Pons (tissue), 1 donor: ENCODE measurements at places on chromosomes 2 and 18.

GRCh38 chr18:26432651-26433424 is 115.5 kb downstream of the KCTD1 start:
- no peak for DNase-seq

- no peak for DNase-seq
These were observed 380.7 kb upstream of the CELF4 start for GRCh38 chr18:37946324-37946723.

DNA sequence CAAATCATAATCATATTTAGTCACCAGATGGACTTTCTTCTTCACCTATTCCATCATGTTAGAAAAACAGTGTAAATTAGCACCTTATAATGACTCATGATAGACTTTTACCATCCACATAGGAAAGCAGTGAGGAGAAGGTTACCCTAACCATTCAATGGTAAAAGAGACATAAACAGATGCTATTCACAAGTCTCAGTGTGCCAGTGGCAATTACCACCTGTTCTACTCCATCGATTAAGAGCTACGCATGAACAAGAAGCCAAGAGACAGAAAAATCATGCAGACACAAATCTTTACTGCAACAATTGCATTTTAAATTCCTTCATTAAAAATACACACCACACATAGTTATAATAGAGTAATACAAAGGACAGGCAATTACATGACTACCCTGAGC is 106.7 kb upstream of the CHAC2 start:
- no peak for DNase-seq

GRCh38 chr2:178863130-178863855 is 56.1 kb upstream of the TTN start:
- DNase-seq: no peak

GRCh38 chr2:118078734-118079133 is 9.5 kb upstream of the INSIG2 start:
- no peak for DNase-seq

GRCh38 chr18:36700955-36701354 is 127.8 kb downstream of the TPGS2 start:
- no peak for DNase-seq

GRCh38 chr18:46810481-46811000 is 53.7 kb upstream of the ST8SIA5 start:
- DNase-seq: no peak

DNA sequence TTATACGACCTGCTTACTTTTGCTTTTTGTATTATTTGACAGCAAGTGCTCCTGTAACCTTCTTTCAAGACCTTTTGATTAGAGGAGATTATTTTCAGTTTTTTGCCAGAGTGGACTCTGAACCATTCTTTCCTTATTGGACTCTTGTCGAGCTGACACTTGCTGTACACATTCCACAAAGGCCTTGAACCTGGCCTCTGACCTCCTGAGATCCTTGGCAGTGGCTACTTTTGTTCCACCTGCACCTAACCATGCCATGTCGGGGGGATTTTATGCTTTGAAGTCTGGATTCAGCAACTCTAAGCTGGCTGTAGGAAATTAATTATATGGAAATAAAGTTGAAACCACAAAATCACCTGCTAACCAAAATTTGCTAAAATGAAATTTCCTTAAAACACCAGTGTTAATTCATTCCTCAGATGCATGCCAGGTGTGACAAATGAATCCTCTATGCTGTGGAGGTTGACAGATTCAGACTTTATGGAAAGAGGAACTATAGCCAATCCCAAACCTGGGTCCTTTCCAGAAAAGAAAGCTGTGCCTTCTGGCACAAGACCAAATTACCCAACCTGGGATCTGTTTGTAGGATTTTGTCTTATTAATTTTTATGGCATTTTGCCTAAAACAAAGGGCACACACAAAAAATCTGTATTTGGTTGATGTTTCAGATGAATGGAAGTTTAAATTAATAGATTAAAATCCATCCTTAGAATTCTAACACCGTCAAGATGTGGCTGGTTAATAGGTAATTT is 110.4 kb downstream of the CDC42EP3 start:
- no peak for DNase-seq

DNA sequence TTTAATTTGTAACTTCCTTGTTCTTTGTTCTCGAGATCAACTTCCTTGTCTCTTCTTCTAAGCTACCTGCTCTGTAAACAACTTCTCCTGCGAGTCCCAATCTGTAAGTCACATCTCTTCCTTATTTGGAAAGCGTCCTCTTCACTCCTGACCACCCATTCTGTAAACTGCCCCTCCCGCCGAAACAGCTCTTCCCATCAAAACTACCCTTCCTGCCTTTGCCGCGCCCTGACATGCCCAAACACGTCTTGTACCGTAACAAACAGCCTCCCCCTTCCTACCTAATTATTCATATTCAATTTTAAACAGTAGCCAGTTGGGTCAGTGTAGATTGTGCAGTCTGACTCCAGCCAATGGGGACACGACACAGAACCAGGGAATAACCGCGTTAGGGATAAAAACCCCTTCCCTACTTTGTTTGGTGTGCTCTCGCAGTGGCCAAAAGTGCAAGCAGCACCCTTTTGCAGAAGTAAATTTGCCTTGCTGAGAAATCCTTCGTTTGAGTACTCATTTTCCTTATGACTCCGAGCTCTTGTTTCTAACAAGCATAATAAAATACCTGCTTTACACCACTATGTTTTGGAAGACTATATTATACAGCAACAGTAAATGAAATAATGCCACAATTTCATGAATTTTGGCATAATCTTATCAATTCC is 39.8 kb downstream of the PIAS2 start:
- DNase-seq: no peak

- DNase-seq: no peak
These were observed 572.0 kb upstream of the ZEB2 start for GRCh38 chr2:145091967-145092366.

- no peak for DNase-seq
These were observed 197.4 kb upstream of the HDAC4 start for GRCh38 chr2:239598011-239598731.

GRCh38 chr2:12884713-12885282 is 168.1 kb downstream of the TRIB2 start:
- peak; percentile 2 for DNase-seq

DNA sequence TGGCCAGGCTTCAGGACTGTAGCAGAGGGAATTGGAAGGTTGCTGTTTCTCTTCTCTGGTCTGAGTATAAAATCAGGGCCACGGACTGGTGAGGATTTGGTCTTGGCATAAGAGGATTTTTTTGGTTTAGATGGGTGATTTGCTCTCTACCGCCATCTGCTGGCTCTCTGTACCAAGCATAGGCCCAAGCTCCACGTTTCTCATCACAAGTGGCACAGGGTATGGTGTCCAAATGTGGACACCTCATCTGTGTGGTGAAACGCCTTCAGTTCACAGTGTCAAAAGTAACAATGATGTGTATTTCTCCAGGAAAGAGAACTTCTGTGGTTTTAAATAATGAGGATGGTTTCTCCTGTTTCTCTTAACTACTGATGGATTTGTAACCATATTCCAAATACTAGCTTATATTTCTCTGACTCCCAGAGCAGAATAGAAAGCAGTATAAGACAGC is 115.1 kb downstream of the EML6 start:
- DNase-seq: peak; percentile 82

DNA sequence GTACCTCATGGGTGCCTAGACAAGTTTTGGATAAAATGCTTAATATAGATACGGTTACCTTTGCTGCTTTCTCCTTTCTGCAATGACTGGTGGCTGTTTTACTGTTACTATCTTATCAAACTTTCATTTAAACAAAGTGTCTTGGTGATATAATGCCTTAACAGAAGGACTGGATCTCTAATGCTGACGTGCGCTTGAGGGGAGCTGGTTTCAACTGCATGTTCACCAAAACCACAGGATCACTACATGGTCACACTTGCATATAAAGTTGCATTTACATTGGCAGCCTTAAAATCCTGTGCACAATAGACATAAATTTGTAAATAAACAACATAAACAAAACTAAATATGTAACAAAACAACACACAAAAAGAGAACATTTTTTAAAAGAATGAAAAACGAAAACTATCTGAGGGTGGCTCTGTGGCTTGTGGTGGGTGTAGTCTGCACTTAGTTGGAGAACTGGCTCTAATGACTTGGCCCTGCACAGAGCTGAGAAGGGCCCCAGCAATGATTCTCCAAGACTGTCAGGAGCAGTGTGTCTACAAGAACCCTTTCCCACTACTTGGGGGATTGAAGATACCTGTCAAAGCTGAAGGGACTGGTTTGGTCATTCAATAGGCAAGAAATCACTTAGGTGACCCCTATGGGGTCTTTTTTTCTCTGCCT is 135.5 kb downstream of the UXS1 start:
- no peak for DNase-seq

DNA sequence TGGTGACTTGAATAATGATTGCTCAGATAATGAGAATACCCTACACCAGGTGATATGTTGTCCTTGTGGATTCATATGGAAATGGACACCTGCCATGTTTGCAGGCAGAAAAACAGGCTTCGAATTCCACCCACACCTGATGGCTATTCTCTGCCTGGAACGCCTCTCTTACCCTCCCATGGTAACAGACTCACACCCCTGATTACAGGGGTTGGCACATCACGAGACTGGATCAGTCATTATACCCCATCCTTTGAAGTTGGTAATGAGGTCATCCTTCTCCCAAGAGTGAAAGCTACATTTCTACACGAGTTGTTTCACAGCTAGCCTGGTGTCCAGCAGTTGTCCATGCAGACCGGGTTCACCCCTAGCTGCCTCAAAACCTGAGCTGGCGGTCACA is 71.4 kb upstream of the MBOAT2 start:
- no peak for DNase-seq

GRCh38 chr2:84290537-84290936 is 168.5 kb downstream of the SUCLG1 start:
- no peak for DNase-seq

DNA sequence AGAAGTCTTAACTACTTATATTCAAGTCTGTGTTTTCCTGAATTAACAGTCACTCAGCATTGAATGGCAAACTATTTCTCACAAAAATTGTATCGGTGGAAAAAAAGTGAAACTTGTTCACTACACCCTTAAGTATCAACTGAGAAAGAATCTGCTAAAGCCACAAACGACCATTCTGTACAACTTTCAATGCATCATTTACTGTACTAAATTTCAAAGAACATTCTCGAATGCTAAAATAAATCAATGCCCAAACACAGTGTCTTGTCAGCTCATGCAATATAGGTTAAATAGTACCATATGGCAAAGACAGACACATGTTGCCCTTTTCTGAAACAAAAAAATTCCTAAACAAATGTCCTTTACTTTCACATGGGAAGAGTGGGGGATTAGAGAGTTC is 9.0 kb downstream of the ZNF516 start:
- DNase-seq: no peak

DNA sequence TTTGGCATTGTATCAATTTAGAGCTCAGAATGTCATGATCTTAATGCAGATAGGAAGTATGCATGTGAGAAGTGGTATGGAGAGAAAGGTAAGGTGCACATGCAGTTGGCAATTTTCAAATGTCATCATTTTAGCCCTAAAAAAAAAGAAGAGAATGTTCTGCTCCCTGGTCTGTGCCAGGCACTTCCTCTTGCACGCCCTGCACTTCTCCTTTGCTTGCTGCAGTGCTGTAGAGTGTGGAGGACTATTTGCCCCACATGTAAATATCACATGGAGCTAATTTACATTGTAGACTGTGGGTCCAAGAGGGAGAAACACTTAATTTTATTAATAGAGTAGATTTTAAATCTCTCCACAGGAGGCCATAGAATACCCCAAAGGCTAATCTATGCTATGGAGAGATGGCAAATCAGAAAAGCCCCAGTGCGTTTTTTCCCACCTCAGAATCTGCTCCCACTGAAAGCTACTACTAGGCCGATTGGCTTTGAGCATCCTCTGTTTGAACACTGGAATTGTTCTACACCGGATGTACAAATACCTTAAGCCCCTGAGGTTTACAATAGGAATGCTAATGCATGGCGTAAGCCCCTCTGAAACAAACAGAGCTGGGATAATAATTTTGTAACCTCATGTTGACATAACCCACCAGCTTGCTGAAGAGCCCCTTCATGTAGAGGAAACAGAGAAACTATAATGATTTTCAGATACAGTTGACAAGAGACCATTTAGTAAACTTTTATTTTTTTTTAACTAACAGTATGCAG is 137.2 kb upstream of the KLHL14 start:
- DNase-seq: no peak

GRCh38 chr18:56538746-56539145 is 99.6 kb downstream of the TXNL1 start:
- DNase-seq: no peak

DNA sequence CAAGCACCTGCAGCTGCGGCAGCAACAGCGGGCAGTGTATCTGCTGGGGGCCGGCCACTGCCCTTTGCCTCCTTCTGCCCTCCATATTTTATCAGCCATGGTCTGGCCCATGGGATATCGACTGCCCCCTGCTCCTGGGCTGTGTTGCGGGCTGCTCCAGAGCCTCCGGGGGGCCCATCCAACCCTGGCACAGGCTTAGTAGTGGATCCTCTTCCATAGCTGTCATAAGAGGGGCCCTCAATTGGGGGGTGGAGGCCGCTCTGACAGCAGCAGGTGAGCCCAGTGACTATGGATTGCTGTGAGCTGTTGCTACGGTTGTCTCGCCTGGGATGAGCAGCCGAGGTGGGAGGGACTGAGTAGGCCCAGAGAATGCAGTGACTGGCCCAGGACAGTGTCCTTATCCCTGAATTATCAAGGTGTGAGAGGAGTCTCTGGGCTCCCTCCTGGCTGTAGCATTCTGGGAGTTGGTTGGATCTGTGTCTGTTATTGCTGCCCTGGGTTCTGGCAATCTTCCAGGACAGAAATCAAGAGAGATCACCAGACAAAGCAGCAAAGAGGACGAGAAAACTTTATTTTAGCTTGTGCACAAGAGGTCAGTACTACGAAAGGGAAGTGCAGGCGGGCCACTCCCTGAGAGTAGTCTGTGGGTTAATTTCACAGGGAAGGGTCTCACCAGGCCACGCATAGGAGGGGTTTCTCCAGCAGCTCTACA is 145.1 kb downstream of the ASB1 start:
- no peak for DNase-seq

- DNase-seq: peak; percentile 40
These were observed 270.8 kb downstream of the NYAP2 start for GRCh38 chr2:225670111-225670974.

DNA sequence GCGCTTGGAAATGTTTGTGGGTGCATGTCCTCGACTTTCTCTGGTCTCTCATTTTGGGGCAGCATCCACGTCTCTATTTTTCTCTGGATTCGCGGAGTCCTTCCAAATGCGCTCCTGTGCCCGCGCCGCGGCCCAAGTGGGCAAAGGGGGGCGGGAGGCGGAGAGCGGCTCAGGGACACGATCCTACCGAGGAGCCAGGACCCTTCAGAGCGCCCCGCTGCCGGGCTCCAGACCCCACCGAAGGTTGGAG is 990 bp downstream of the EPAS1 start:
- no peak for DNase-seq

DNA sequence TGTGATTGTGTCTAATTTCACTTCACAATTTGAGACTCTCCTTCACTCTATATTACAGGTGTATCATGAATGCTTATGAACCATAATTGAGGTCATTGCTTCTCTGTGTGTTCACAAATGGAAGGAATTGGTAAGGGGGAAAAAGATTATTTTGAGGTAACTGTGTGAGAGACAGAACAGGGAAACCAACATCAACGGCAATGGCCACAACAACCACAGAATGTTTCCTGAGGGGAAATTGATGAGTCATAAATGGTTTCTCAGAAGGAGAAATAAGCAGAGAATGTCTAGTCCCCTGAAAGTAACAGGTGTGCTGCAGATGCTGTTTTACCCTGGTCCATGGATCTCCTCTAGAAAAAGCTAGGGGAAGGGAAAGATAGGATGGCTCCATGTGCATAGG is 361.2 kb upstream of the GALNT5 start:
- DNase-seq: no peak
